ENCODE measurements at places on chromosomes 1 and 21.

GRCh38 chr1:32893198-32894018 is 7.1 kb downstream of the HPCA start:
- DNase-seq = no peak

GRCh38 chr21:45202889-45203288 is 84.8 kb downstream of the POFUT2 start:
- no peak for DNase-seq

DNA sequence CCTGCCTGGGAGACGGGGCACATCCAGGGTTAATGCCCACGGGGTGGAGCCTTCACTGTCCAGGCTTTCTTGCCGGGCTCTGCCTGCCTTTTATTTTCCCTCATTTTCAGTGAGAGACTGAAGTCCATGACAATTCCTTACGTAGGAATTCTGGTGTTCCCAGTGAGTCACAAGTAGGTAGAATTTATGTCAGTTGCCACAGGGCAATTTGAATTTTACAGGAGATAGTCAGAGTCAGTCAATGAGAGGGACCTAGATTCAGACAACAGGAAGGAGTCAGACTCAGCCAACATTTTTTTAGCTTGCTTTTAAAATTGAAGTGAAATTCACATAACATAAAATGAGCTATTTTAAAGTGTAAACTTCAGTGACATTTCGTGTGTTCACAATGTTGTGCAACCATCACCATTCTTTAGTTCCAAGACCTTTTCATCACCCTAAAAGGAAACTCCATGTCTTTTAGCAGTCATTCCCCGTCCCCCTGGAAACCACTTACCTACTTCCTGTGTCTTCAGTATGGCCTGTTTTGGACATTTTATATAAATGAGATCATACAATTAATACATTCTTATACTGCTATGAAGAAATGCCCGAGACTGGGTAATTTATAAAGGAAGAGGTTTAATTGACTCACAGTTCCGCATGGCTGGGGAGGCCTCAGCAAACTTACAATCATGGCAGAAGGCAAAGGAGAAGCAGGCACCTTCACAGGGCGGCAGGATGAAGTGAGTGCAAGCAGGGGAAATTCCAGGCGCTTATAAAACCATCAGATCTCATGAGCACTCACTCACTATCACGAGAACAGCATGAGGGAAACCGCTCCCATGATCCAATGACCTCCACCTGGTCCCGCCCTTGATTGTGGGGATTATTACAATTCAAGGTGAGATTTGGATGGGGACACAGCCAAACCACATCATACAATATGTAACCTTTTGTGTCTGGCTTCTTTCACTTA is 14.6 kb downstream of the AJAP1 start:
- DNase-seq = peak; percentile 78

DNA sequence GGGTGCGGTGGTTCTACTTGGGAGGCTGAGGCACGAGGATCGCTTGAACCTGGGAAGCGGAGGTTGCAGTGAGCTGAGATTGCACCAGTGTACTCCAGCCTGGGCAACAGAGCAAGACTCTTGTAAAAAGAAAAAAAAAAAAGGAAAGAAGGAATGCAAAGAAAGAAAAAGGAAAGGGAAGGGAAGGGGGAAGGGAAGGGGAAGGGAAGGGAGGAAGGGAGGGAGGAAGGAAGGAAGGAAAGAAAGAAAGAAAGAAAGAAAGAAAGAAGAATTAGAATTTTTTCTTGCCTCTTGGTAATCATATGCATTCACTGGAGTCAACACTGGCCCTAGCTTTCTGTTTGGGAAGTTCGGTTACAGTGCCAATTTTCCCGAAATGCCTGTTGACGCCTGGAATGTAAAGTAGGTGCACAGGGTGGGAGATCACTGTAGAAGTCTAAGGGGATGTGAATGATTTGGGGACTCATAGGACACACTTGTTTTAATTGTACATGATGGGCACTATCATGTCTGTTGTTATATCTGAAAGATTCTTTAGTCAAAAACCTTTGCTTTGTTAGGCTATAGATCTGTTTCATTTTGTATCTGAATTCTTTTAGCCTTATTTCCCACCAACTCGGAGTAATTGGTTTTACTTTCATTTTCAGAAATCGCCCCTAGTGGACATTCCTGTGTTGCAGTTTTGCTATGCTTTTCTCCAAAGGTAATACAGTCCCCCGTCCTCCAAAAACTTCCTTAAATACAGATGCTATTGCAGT is 59.8 kb upstream of the MORC3 start:
- peak; percentile 66 for DNase-seq

GRCh38 chr1:200252531-200252930 is 157.3 kb downstream of the ZNF281 start:
- DNase-seq = peak; percentile 62

DNA sequence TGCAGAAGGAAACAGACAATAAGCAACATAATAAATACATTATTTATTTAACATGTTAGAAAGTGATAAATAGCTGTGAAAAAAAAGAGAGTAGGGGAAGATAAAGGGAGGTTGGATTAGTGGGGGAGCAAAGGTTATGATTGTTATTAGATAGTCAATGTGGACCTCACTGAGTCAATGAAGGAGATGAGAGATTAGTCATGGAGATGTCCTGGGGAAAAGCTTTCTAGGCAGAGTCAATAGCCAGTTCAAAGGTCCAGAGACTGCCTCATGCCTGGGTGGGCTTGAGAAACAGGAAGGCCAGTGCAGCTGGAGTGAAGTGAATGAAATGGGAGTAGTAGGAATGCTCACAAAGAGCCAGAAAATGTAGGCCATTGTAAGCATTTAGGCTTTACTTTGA is 187.1 kb upstream of the CACYBP start:
- peak; percentile 11 for DNase-seq

- DNase-seq = no peak
Observed at GRCh38 chr1:26145960-26146294, 13.0 kb upstream of the FAM110D start.

GRCh38 chr1:95723346-95723745 is 489.3 kb downstream of the RWDD3 start:
- DNase-seq = no peak

DNA sequence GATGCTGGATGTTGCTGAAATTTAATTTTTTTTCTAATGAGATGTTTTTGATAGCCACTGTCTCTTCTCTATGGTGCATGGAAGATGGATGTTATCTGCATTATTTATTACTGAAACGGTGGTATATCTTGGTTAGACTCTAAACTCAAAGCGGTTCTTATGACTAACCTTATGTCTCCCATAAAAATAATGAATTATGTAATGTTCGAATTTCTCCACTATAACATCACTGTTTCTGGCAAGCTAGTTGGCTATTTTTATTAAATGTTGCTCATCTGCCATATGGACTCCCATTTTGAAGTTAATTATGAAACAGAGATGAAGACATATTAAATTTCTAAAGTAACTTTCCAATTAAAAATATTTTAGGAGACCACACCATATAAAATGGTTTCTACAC is 808.6 kb upstream of the ADGRL4 start:
- no peak for DNase-seq

- DNase-seq = no peak
Observed at GRCh38 chr1:61836649-61837048, 94.4 kb downstream of the PATJ start.

DNA sequence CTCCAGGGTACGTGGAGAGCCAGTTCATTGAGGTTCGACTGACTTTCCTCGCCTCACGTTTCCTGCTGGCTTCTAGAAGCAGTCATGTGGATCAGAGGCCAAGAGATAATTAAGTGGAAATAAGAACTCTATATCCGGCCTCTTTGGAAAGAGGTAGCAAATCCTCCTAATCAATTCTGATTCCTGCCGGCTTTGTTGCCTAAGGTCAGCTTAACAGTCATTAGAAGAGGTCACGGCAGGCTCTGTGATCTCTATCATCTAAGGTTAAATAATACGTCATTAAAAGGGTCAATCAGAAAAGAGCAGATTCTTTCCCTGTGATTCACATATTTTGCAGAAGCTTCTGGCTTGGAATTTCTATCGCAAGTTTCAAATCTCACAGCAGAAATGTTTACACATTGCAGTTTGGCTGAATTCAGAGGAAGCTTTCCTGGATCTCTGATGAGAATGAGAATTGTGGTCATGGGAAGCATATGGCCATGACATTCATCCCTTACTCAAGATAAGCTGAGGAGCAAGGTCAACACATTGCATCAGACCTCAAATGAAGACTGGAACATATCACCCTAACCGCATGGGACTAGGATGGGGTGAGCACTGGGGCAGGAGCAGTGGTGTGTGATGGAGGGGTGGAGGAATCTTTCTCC is 189.4 kb downstream of the PBX1 start:
- DNase-seq = peak; percentile 99

GRCh38 chr1:22793647-22794046 is 83.0 kb downstream of the EPHB2 start:
- no peak for DNase-seq

- no peak for DNase-seq
Observed at GRCh38 chr1:46802901-46803574, 4.2 kb downstream of the CYP4B1 start.

DNA sequence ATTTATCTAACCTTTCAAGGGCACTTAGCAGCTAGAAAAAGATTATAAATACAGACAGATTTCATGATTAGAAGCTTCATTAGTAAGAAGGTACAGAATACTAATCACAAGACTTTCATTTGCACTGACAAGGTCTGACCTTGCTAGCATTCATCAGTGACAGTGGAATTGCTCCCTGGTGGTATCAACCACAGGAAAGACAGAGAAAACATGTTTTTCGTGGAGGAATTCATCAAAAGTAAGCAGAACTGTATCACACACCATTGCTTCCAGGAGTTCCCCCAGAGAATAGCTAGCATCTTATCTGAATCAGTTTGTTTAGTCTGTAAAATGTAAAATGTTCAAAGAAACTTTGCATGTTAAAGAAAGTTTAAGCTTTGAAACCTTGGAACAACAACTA is 20.6 kb upstream of the CRB1 start:
- DNase-seq = no peak

GRCh38 chr1:23441446-23442148 is 17.0 kb upstream of the TCEA3 start:
- DNase-seq = no peak

DNA sequence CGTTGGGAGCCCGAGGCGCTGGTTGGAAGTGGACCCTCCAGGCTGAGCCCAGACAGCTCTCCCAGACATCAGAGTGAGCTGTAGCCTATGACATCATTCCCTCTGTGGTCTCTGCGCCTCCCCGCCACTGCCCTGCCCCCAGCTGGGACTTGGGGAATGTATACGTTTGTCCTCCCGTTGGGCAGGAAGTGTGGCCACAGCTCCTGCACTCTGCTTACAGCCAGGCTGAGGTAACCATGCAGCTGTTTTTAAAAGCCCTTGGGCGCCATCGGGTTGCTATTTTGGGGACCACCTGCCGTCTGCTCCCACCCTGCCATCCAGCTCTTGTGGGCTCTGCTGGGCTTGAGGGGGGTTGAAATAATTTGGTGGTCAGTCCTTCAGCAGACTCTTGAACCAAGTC is 7.8 kb downstream of the VASH2 start:
- DNase-seq = peak; percentile 88

GRCh38 chr1:112393631-112393974 is 2.4 kb upstream of the CTTNBP2NL start:
- DNase-seq = no peak

- no peak for DNase-seq
Observed at GRCh38 chr1:98538106-98538505, 123.4 kb upstream of the SNX7 start.

- DNase-seq = no peak
Observed at GRCh38 chr1:31502926-31503511, 73.3 kb upstream of the TINAGL1 start.

DNA sequence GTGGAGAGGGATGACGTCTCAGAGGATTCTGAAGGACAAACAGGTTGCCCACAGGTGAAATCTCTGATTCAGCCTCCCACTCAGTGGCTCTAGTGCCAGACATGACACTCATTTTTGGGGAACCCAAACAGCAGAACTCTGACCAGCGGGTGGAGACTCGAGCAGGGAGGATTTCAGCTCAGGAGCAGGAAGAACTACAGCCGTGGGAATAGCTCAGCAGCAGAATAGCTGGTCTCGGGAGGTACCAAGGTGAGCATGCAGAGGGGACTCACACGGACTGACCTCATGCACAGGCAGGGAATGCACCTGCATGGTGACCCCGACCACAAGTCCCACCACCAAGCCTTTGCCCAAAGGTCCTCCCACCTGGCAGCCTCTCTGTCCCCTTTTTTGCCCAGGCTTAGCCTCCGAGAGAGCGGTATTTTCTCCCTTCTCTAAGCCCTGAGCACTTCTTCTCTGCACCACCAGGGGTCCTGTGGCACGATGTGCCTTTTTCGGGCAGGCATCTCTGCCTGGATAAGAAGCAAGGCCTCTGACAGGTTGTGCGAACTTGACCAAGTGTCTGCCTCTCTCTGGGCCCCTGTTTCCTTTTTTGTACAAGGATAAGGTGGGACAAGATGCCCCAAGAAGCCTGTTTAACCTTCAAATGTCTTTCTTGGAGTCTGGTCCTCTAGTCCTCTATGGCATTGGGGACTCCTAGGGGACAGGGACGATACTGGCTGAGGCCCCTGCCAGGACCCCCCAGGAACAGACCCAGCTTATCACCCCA is 8.8 kb upstream of the FGR start:
- peak; percentile 30 for DNase-seq

- no peak for DNase-seq
Observed at GRCh38 chr1:92218559-92218958, 844 bp downstream of the C1orf146 start.

DNA sequence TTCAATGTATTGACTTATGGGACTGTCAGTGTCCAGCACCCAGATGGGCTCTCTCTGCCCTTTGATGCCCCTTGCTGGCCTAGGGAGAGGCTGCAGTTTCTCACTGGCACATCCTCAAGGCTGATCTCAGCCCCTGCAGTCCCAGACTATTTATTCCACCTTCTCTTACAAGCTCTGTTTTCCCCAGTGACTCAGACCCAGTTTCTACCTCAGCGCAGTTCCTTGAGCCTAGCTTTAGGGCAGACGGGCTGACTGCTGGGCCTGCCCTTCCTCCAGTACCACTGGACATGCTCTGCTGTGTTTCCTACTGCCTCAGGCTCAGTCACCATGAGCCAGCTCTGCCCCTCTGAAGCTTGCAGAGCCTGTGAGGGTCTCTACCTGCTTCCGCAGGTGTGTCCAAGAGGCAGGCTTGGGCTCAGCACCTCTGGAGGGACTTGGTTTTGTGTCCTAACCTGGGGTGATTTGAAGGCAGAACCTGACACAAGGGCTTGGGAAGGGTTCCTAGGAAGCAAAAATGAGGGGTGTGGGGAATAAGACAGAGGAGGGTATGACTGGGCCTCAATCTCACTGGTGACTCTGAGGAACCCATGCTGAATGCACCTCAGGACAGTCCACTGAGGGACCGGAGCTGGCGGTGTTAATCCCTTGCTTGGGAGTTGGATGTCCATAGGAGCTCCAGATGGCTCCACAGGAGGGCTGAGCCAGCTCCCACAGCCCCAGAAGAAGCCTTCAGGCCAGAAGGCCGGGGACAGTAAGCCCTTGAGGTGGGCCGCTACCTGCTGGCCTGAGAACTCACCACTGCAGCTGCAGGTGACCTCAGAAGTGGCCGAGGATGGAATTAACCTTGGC is 689.9 kb downstream of the MATN1 start:
- no peak for DNase-seq

DNA sequence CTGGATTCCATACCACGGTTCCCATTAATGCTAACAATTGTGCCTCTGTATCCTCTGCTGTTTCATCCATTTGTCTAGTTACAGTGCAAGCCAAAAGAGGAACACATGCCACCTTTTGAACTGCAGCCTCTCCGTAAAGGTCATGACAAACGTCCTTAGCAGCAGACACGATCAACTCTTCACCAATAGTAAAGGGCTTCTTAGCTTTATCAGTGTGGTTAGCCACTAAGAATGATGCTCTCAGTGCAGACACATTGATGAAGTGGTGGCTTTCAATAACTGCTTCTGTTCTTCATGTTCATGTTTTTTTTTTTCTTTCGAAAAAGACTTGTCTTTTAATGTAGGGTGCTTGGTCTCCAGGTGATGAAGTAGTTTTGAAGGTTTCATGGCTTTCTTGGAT is 14.3 kb downstream of the XPR1 start:
- DNase-seq = no peak

- DNase-seq = no peak
Observed at GRCh38 chr1:226887006-226887405, 16.6 kb downstream of the PSEN2 start.
